Activated CD4-positive, alpha-beta T cell treated with anti-CD3 and anti-CD28 coated beads for 36 hours (primary cell): ENCODE measurements at places on chromosomes 12 and 14. TPM values are rescaled to one million over a fixed set of nuclear protein-coding genes. Genes with fewer than 3 reads are reported as not detected.

- no peaks in the 10 kb centered on the region for H3K36me3 ChIP-seq
- no peak overlapping the region for H3K4me3 ChIP-seq
- no peak for DNase-seq
- no peaks in the 10 kb centered on the region for H3K4me1 ChIP-seq
Measured at GRCh38 chr12:99611599-99611998, 36.0 kb upstream of the GARIN6 start.

GRCh38 chr12:57524814-57525614 is 2.4 kb downstream of the MBD6 start:
- peaks cover 38% of the 10 kb centered on the region for H3K4me1 ChIP-seq
- H3K36me3 ChIP-seq: peaks cover 33% of the 10 kb centered on the region
- H3K27ac ChIP-seq: no peak overlapping the region
- H3K27me3 ChIP-seq: no peaks in the 10 kb centered on the region

GRCh38 chr12:59403259-59403932 is 192.4 kb upstream of the SLC16A7 start:
- peaks cover 9% of the 10 kb centered on the region for H3K4me1 ChIP-seq
- H3K27me3 ChIP-seq: peaks cover 2% of the 10 kb centered on the region
- H3K4me3 ChIP-seq: no peak overlapping the region
- peak; percentile 41 for DNase-seq
- H3K27ac ChIP-seq: no peak overlapping the region

DNA sequence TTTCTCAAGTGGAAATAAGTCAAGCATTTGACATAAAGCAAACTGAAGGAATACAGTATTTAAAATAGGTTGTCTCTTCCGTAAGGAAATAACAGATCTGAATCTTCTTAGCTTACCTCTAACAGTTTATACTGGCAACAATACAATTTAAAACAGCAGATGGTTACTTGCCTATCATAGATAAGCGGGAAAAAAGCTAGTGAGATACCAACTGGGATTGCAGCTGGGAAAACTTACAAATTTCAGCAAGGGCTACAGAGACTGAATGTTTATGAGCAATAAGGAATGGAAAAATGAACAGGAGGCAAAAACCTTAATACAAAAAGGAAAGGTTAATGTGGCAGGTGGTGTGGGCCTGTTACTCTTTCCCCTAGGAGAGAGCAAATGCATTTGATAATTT is 220.0 kb downstream of the RASSF9 start:
- H3K27ac ChIP-seq: no peak overlapping the region
- no peak for DNase-seq
- no peak overlapping the region for H3K4me3 ChIP-seq
- no peaks in the 10 kb centered on the region for H3K36me3 ChIP-seq

DNA sequence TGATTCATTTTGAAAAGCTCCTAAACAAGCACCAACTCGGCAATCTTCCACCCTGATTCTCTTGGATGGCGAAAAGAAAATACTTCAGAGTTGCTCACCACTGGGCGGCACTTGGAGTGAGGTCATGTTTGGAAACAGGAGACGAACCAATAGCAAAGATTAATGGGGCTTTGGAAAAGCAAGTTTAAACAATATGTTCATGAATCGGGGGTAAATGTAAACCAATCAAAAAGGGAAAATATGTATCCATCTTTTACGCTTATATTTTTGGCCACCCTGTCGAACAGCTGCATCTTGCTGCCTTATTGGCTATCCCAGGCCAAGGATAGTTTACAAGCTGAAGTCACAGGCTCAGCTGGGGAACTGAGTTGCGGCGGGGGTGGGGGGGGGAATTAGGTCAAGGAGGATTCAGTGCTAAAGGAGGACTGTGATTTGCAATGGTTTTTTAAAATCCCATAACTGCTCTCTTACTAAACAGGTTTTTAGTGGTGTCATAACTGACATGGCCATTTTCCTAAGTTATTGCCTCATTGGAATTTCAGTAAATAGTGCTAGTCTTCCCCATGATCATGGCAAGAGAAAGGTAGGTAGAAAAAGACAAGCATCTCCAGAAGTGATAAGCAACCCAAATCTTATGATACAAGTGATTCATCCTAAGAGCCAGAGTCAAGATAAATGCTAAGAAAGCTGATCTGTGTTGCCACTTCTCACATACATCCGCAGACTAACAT is 210.6 kb downstream of the PHLDA1 start:
- peaks cover 9% of the 10 kb centered on the region for H3K27me3 ChIP-seq
- no peak for DNase-seq
- peaks cover 5% of the 10 kb centered on the region for H3K4me1 ChIP-seq
- H3K4me3 ChIP-seq: no peak overlapping the region
- H3K27ac ChIP-seq: no peak overlapping the region
- no peaks in the 10 kb centered on the region for H3K36me3 ChIP-seq

GRCh38 chr12:38367506-38367905 is 50.9 kb downstream of the ALG10B start:
- DNase-seq: no peak
- H3K27ac ChIP-seq: no peak overlapping the region
- H3K36me3 ChIP-seq: no peaks in the 10 kb centered on the region
- no peaks in the 10 kb centered on the region for H3K27me3 ChIP-seq
- no peaks in the 10 kb centered on the region for H3K4me1 ChIP-seq

- H3K27ac ChIP-seq: no peak overlapping the region
- no peak for DNase-seq
- peak overlapping the region; percentile 47 for H3K4me3 ChIP-seq
- H3K36me3 ChIP-seq: no peaks in the 10 kb centered on the region
- peaks cover 41% of the 10 kb centered on the region for H3K27me3 ChIP-seq
- H3K4me1 ChIP-seq: peaks cover 6% of the 10 kb centered on the region
Measured at GRCh38 chr12:99985129-99985570, 414 bp upstream of the ANKS1B start.

DNA sequence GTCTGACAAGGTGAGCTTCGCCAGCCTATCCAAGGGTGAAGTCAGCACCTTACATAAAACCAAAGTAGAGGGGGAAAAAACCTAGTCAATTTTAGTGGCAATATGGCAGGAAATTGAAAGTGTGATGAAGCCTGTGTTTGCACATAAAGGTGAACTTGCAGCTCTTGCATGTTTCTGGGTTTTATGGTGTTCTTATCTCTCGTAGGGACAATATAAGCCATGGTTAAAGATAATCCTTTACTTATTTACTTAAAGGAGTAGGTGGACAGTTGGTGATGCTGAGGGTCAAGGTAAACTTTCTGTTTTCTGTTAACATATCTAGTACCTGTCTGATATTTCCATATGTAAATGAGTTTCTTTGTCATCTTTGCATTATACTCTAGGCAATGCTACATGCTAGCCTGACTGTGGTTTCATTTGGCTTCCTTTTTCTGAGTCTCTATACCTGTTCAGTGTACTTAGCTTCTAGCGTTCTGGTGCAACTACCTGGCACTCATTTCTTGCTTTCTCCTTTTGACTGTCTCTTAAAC is 32.8 kb downstream of the CCDC91 start:
- peaks cover 18% of the 10 kb centered on the region for H3K36me3 ChIP-seq
- H3K27ac ChIP-seq: peak overlapping the region; percentile 77
- peak overlapping the region; percentile 29 for H3K4me3 ChIP-seq
- peaks cover 48% of the 10 kb centered on the region for H3K4me1 ChIP-seq

DNA sequence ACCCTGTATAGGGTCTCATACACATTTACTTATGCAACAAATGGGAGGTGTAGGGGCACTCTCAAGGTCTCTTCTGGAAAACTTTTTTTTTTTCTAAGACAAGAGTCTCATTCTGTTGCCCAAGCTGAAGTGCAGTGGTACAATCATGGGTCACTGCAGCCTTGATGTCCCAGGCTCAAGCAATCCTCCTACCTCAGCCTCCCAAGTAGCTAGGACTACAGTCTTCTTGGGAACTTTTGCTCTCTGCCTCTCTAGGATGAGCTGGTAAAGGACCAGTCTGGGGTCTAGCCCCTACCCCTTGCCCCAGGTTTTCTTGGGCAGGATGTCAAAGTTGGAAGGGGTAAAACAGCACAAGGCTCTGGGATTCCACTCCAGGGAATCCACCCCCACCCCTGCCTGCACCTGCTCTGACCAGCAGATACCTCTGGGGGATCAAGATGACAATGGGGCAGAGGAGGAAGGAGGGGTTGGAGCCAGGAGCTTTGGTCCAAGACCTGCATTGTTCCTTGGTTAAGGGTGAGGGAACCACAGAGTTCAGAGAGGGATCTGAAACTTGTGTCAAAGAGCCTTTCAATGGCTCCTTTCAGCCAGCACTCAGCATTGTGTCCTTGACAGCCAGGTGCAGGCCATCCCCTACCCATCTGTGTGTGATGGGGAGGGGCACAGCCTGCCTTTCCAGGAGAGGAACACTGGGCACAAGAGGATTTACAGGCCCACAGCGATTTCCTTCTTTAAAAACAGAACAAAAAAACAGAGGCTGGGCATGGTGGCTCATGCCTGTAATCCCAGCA is 12.2 kb downstream of the CTDSP2 start:
- no peaks in the 10 kb centered on the region for H3K27me3 ChIP-seq
- DNase-seq: no peak
- H3K4me1 ChIP-seq: peaks cover 85% of the 10 kb centered on the region

GRCh38 chr12:110758922-110759321 is 16.2 kb upstream of the PPP1CC start:
- H3K4me3 ChIP-seq: no peak overlapping the region
- no peak overlapping the region for H3K27ac ChIP-seq
- peaks cover 20% of the 10 kb centered on the region for H3K4me1 ChIP-seq
- no peak for DNase-seq

DNA sequence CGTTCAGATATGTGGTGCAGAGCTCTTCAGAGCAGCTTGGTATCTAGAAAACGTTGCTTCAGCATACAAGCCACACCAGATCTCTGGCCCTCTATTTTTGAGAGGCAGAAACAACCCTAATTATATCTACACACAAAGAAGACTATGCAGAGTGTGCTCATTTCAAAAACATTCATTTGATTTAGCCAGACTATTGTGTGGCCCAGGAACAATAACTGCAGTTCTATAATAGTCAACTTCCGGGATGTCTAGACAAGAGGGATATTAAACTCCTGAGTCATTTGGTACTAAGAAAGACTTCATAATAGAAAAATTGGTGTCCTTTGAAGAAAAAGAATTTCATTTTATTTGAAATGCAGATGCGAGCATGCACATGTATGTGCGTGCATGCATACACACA is 153.8 kb downstream of the PELI2 start:
- H3K4me3 ChIP-seq: no peak overlapping the region
- H3K4me1 ChIP-seq: no peaks in the 10 kb centered on the region

- H3K4me3 ChIP-seq: no peak overlapping the region
- no peak for DNase-seq
- H3K36me3 ChIP-seq: peaks cover 7% of the 10 kb centered on the region
- H3K4me1 ChIP-seq: peaks cover 9% of the 10 kb centered on the region
- H3K27me3 ChIP-seq: no peaks in the 10 kb centered on the region
Measured at GRCh38 chr14:64227856-64228255, 66.3 kb downstream of the ESR2 start.

- H3K4me1 ChIP-seq: no peaks in the 10 kb centered on the region
- no peak for DNase-seq
- no peak overlapping the region for H3K4me3 ChIP-seq
- no peaks in the 10 kb centered on the region for H3K36me3 ChIP-seq
- H3K27me3 ChIP-seq: no peaks in the 10 kb centered on the region
- H3K27ac ChIP-seq: no peak overlapping the region
Measured at GRCh38 chr14:37078131-37078530, 94.3 kb downstream of the SLC25A21 start.

GRCh38 chr14:29301571-29301970 is 535.0 kb downstream of the FOXG1 start:
- no peaks in the 10 kb centered on the region for H3K27me3 ChIP-seq
- no peak overlapping the region for H3K4me3 ChIP-seq
- no peaks in the 10 kb centered on the region for H3K4me1 ChIP-seq
- DNase-seq: no peak

Gene MYO1A
- total RNA-seq: 2.6 TPM

Gene KRT1
- total RNA-seq: not detected

Gene BCL2L14
- 7.7 TPM for total RNA-seq

Gene KRT72
- 3.2 TPM for total RNA-seq

Gene SPTB
- total RNA-seq: 0.32 TPM

Gene PIWIL1
- not detected for total RNA-seq

Gene ZDHHC17
- total RNA-seq: 17.6 TPM

Gene PTPRO
- 0.46 TPM for total RNA-seq

Gene KRT71
- not detected for total RNA-seq

Gene SMCO2
- total RNA-seq: 0.23 TPM
